ENCODE measurements at places on chromosomes 7 and 10.
A peak's percentile ranks its signal among the peaks of the same experiment; 100 is the strongest.

GRCh38 chr10:69287181-69287580, 8.9 kb downstream of the HK1 start:
- DNase-seq = no peak

- no peak for DNase-seq
Observed at GRCh38 chr7:14137676-14138075, 148.2 kb upstream of the ETV1 start.

DNA sequence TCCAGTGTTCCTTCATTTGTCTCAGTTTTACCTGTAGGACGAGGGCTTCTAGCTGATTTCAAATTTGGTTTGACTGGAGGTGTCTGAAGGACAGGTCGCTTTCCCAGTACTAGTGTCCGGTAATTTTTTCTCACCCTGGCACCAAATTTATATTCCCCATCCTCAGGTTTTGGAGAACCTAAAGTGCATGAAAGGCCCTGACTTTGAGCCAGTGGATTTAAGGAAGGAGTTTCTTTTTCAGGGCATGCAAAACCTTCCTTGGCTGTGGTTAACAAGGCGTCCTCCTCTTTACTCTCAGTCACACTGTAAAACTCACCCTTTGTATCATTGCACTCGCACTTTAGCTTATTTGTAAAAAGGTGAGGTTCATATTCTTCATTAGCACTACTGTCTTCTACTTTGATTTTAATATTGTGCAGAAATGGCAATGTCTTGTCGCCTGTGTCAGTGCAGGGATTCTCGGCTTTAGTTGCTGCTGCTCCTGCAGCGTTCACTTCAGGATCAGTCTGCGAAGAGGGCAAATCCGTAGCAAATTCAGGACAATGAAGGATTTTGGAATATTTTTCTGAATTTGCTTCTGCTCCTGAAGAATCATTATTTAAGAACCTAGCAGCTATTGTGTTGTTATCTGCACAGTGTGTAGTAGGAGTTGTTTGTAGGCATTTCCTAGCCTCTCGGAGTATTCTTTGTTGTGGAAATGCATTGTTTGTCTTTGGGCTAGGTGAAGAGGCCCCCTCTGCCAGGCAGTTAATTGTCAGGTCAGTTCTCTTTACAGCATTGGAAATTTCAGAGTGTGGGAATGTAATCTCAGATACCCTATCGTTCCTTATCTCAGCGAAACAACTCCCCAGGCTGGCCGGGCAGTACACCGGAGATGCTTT, 9.9 kb downstream of the SKIDA1 start:
- DNase-seq = no peak

GRCh38 chr7:73901823-73902597, 41.1 kb downstream of the TMEM270 start:
- DNase-seq = no peak

- DNase-seq = no peak
Observed at GRCh38 chr7:23055582-23056178, 41.8 kb upstream of the HYCC1 start.

- DNase-seq = no peak
Observed at GRCh38 chr10:105969884-105970377, 1194.6 kb downstream of the SORCS1 start.

DNA sequence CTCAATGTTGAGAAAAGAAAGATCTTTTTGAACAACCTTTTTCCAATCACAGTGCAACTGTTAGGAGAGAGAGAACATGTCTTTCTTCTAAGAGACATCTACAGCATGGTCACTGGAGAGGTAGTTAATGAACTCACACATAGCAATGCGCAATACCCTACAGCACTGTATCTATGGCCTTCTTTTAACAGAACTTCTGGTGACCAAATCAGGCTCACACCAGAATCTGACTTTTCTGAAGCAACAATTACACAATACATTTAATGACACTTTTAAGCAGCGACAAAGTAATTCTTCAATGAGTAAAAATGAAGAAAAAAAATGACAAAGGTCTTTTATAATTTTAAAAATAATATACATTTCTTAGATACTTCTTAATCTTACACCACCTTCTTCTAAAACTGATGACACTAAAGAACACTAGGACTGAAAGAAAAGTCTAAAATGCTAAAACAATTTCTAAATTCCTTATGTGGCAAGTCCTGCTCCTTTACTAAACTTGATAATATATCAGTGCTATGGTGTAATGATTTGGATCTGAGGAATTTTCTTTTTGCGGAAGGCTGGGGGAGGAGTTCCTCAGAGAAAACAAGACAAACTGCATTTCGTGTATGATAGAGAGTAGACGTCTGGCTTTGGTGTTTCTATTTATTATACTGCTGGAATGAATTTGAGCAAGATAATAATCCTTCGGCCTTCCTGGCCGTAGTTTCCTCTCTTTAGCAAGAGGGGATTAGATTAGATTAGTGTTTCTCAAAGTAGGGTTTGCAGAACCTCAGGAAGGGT, 166.3 kb downstream of the ZNF438 start:
- DNase-seq = no peak

DNA sequence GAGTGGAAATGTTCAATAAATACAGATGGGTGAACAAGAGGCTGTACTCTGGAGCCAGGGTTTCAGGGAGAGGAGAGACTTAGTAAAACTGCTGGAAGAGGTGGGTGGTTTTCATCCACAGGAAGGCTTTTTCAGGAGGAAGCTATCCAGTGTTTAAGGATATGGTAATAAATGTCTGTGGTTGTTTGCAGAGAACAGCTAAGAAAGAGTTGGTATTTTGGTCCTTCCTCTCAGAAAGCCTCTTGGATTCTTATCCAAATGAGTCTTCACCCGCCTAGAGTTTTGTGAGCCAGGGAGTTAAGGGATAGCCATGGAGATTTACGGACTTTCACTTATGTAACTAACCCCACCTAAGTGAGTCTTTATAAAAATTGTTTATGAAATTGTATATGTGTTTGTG, 95.7 kb downstream of the GNAI1 start:
- no peak for DNase-seq

DNA sequence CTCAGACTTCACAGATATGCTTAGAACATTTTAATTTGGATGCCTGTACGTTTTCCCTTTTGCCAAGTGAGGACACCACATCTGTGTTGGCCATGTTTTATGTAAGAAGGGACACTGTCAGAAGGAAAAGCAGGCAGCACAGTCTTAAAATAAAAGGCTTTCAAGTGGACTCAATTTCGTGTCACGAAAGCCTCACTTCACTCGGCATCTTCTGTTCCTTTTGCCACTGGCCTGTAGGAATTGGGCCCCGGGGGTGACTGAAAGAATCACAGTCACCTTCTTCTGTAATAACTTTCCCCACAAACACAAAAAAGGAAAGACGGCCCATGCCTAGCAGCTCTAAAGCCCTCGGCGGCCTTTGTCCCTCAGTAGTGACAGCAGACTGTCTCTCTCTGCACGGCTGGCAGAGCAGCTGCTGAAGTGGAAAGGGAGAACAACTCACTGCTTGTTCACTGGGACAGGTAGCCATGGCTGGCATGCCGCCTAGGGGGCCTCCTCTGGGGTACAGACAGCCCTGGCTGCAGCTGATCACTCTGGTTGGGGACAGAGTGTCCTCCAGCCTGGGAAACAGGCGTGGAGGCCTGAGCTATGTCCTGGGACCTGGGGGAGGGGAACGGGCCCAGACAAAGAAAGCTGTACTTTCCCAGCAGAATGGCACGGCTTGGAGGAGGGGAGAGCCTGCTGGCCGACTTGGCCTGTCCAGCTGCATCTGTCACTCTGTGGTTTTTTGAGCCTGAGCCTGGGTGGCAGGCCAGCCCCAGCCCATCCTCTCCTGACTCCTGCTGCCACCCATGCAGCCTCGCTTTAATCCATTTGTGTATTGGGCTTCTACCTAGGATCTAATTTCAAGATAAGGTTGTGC, 4.4 kb downstream of the RASSF4 start:
- DNase-seq = no peak

DNA sequence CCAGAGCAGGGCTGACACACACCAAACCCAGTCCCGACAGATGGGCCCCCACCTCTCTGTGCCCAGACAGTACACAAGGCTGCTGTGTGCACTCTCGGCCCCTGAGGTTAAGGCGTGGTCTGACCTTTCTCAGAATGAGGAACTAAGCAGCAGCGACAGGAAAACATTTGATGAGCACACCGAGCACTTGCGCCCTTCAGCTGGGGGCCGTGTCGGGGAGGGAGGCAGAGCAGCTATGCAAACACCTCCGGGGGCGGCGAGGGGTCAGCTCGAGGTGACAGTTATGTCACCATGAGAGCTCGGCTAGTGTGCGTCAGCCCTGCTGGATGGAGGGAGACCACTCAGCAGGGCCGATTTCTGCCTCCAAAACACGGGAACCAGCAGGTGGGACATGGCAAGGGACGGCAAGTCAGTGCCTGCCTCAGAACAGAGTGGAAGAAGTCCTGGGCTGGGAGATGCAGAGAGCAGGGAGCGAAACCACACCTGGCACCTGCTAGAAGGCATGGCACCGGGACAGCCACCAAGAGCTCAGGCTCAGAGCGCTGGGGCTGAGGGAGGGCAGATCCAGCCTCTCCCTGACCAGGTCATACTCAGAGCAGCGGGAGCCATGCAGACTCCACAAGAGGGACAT, 57.4 kb downstream of the CHST15 start:
- DNase-seq = peak; percentile 56

- no peak for DNase-seq
Observed at GRCh38 chr7:37000511-37000910, 276.2 kb upstream of the AOAH start.

DNA sequence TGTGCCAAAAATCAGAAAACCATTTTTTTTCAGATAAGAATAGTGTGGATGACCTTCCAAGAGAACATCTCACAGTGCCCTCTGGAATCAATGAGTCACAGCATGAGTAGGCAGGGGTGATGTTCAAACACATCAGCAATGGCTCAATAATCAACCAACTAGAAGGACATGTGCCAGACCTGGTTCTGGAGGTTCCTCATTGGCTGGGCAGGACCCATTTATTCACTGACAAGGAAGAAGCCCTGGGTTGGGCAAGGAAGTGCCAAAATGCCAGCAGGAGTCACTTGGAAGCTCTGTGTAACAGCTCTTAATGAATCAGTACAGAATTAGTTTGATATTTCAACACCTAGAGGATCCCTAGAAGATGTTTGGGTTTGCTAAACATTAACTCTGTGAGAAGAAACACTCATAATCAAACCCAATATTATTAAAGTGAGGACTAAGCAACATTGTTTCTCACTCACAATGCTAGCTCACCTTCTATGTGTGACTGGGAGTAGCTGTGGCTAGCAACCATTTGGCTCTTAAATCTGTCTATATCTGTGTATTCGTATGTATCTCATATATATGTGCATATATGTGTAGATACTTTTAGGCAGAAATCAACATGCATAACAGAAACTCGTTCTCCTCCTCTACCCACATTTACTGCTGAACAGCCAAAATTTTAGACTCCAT, 72.3 kb upstream of the APBB1IP start:
- no peak for DNase-seq

DNA sequence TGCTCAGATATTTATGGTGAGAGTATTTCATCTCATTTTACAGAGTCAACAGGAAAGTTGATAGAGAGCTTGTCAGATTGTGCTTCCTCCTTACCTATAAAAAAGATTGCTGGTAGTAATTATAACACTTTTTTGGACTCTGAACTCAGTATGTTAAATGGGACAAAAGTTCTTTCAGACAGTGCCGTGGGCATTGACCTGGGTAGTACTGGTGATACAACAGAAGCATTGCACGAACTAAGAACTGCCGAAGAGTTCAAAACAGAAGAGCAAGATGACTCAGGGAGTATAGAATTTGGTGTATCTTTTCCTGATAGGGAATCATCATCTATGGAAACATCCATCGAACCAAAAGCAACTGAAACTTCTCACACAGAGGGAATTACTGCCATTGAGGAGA, 58.6 kb downstream of the LOXL4 start:
- no peak for DNase-seq

- no peak for DNase-seq
Observed at GRCh38 chr7:121330053-121330833, 1.4 kb downstream of the WNT16 start.

DNA sequence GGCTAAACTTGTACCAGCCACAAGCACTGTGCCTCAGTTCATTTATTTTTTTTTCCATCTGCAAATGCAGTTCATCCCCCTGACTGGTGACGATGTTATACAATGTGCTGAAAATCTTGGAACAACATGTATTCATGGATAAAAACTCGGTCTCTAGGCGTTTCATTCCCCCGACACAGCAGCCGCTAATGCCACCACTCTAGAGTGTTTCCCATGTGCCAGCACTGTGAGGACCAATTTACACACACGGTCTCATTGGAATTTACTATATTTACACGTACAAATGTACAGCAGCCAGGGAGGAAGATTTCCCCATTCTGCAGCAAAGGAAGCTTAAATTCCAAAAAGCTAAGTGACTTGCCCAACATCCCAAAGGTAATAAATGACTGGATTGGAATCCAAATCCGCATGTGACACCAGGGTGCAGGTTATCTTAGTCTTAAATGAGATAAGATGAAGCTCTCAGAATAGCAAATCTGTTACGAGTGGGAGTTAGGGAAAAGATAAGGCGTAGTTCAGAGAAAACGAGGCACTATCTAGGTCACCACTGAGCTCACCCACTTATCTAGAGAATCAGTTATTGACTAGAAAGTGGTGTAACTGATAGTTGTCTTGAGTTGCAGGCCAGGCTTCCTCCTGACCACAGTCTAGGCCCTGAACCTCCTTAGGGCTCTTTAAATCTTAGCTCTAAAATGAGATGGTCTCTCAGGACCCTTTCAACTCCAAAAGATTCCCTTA, 36.7 kb downstream of the FAM107B start:
- no peak for DNase-seq

DNA sequence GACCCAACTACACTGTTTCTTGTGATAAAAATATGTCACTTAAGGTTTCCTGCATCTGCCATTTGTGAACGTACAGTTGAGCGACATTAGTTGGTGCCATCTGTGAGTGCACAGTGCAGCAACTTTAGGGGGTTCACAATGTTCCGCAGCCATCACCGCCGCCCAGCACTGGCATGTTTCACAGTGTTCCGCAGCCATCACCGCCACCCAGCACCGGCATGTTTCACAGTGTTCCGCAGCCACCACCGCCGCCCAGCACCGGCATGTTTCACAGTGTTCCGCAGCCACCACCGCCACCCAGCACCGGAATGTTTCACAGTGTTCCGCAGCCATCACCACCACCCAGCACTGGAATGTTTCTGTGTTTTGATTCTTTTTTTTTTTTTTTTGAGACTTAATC, 83.0 kb downstream of the MGMT start:
- DNase-seq = no peak

DNA sequence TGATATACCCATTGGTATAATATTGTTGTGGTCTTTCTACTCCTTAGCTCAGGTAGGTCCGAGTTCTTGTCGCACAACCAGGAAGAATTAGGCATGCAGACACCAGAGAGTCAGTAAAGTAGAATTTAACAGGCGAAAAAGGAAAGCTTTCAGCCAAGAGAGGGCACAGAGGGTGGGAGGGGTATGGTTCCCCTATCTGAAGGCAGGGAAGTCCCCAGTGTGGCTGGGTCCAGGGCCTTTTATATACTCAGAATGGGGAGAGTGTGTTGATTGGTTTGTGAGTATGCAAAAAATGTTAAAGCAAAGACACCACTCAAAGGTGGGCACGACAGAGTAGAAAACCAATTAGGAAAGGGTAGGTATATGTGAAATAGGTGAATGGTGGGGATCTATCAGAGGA, 53.9 kb downstream of the IMMP2L start:
- no peak for DNase-seq

Measured in activated CD8-positive, alpha-beta memory T cell treated with anti-CD3 and anti-CD28 coated beads, Interleukin-2, amount 50 U/mL, for 48 hours (primary cell).